PC-9 (cell line): ENCODE measurements at places on chromosomes 1 and 21. TPM values are rescaled to one million over a fixed set of nuclear protein-coding genes. Genes with fewer than 3 reads are reported as not detected.

Gene OLFM3
- not detected in 2 replicates for total RNA-seq

Gene GPR157
- total RNA-seq, result 9.0 and 10.6 TPM in 2 replicates

Gene CNR2
- total RNA-seq, result not detected in 2 replicates

Gene RAB3B
- total RNA-seq, result 2.4 and 2.6 TPM in 2 replicates

Gene SPRR2F
- not detected in 2 replicates for total RNA-seq

Gene SCCPDH
- 17.2 and 24.5 TPM in 2 replicates for total RNA-seq

Gene DYNLT5
- total RNA-seq, result not detected in 2 replicates

Gene LRP8
- 62.1 and 85.3 TPM in 2 replicates for total RNA-seq

Gene CCNL2
- total RNA-seq, result 162 and 183 TPM in 2 replicates

Gene SLAMF9
- total RNA-seq, result 0.58 and 0.94 TPM in 2 replicates

Gene OLFML2B
- total RNA-seq, result 0.50 TPM in 1 of 2 replicates, not detected in the other

Gene SZRD1
- 104 and 114 TPM in 2 replicates for total RNA-seq

Gene NTMT2
- total RNA-seq, result not detected in 2 replicates

Gene GPR25
- not detected in 2 replicates for total RNA-seq

Gene PLA2G2F
- 0.20 TPM in 1 of 2 replicates, not detected in the other for total RNA-seq

Gene TEDDM1
- not detected in 2 replicates for total RNA-seq

Gene PPIAL4G
- not detected in 2 replicates for total RNA-seq

Gene NEGR1
- 0.23 and 0.44 TPM in 2 replicates for total RNA-seq

Gene DIO1
- not detected in 2 replicates for total RNA-seq

Gene METTL25B
- total RNA-seq, result 51.0 and 77.7 TPM in 2 replicates

Gene SLC41A1
- 26.5 and 34.5 TPM in 2 replicates for total RNA-seq

Gene SLAMF7
- 1.7 and 3.6 TPM in 2 replicates for total RNA-seq

Gene LYPD8
- total RNA-seq, result 0.74 and 1.4 TPM in 2 replicates

Gene POTED
- total RNA-seq, result not detected in 2 replicates

Gene LEFTY2
- total RNA-seq, result not detected in 2 replicates

Gene AKNAD1
- not detected in 2 replicates for total RNA-seq

Gene TRNAU1AP
- 31.7 and 43.0 TPM in 2 replicates for total RNA-seq

Gene BTBD19
- 6.2 and 7.3 TPM in 2 replicates for total RNA-seq

Gene CRP
- total RNA-seq, result not detected in 2 replicates

Gene HES3
- not detected in 2 replicates for total RNA-seq

Gene C1orf50
- total RNA-seq, result 5.6 and 8.3 TPM in 2 replicates

Gene S100A7
- not detected in 2 replicates for total RNA-seq

Gene PCSK9
- 60.7 and 133 TPM in 2 replicates for total RNA-seq

Gene GRHL3
- total RNA-seq, result 1.1 and 1.7 TPM in 2 replicates

Gene TSTD1
- total RNA-seq, result 51.4 and 70.8 TPM in 2 replicates

Gene A3GALT2
- total RNA-seq, result not detected in 2 replicates

Gene BSND
- total RNA-seq, result 0.09 TPM in 1 of 2 replicates, not detected in the other

Gene NLRP3
- total RNA-seq, result 0.30 TPM in 1 of 2 replicates, not detected in the other

Gene YOD1
- total RNA-seq, result 11.2 and 12.5 TPM in 2 replicates

Gene PHLDA3
- total RNA-seq, result 31.6 and 46.4 TPM in 2 replicates

Gene KLF17
- not detected in 2 replicates for total RNA-seq

Gene PLEKHN1
- 9.1 and 11.9 TPM in 2 replicates for total RNA-seq

Gene OR2L8
- not detected in 2 replicates for total RNA-seq

Gene ELAPOR1
- 0.95 and 2.0 TPM in 2 replicates for total RNA-seq

Gene PPFIA4
- 1.2 and 5.0 TPM in 2 replicates for total RNA-seq

Gene NCF2
- 54.3 and 65.5 TPM in 2 replicates for total RNA-seq
